ENCODE measurements at places on chromosomes 12 and 14.
A peak's percentile ranks its signal among the peaks of the same experiment; 100 is the strongest.

DNA sequence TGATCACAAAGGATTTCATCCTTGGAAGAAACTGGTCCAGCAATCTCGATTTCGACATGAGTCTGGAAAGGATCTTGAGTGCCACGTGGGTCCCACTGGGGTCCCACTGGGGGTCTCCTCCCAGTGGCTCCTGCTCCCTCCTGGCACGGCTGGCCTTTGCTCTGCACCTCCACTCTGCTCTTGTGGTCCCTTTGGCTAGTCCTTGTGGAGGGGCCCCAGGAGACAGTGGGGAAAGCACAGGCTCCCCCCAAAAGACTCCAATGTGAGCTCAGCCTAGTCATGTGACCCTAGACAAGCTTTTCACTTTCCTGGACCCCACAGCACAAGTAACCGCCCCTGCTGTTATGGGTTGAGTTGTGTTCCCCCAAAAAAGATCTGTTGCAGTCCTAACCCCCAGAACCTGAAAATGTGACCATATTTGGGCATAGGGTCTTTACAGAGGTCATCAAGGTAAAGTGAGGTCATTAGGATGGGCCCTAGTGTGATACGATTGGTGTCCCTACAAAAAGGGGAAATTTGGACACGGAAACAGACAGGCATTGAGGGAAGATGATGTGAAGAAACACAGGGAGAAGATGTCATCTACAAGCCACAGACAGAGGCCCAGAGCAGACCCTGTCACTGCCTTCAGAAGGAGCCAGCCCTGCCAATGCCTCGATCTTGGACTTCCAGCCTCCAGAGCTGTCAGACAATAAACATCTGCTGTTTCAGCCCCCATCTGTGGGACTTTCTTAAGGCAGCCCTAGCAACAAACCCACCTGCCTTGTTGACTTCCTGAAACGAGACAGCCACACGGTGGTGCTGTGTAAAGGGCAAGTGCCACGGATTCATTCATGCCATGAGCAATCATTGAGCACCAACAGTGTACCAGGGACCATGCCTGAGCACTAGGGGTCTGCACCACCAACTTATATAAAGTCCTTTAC, 23.8 kb upstream of the PPP2R5C start:
- no peak for DNase-seq

GRCh38 chr12:31853520-31853919, 105.7 kb upstream of the RESF1 start:
- no peak for DNase-seq

- DNase-seq, result peak; percentile 84
Observed at GRCh38 chr12:49198431-49199155, 9.7 kb upstream of the TUBA1A start.

DNA sequence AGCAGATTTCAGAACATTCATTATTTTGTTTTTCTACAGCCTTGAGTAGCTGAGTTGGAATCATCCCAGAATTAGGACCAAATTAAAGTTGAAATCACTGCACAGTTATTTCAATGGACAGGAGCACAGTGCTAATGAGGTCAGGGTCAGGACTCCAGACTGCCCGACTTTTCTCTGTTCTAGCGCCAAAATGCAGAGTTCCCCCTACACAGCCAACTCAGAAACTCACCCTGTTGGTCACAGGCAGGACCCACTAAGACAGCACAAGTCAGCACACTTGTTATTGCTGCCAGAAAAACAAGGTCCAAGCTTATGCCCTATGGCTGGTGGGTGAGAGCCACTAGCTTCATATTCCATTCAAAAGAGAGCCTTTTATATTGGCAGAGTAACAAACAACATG, 198.1 kb upstream of the KRR1 start:
- no peak for DNase-seq

- DNase-seq, result peak; percentile 86
Observed at GRCh38 chr12:51270067-51270950, at the start of gene SMAGP. SMAGP (minus strand) TSS chr12:51270415; CDS start chr12:51269278, 1,137 bp downstream.

DNA sequence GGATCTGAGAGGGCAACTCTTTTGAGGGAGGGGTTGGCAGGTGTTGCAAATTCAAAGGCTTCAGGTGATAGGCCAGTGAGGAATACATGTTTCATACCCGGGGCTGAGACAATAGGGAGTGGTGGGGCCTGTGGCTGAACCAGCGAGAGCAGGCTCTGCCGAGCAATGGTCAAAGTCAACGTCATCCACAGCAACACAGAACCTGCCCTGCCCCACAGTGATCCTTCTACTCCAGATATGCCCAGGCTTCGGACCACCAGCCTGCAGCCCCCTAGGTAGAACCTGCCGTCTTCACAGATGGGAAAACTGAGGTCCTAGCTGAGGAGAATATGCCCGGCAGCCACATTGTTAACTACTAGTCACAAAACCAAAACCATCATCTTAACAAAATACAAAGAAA, 4.1 kb downstream of the SERPINA1 start:
- DNase-seq, result no peak

- no peak for DNase-seq
Observed at GRCh38 chr14:90554341-90554740, 157.5 kb downstream of the CALM1 start.

DNA sequence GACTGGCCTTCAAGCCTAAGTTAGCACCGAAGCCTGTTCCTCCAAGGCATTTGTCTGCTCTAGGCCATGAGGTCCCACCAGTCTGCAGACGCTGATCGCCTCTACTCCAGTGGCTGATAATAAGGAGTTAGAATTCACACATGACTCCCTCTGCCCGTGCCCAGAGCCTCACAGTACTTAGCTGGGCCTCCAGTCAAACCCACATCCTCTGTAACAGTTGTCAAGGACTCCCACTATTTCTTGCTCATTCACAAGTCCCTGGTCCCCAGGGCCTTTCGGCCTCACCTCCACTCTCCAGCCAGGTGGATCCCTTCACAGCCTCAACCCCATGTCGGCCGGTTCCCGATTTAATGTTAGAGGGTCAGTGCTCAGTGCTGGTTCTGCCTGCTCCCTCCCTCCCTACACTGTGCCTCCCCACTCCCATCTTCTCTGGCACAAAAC, 6.3 kb upstream of the KRT5 start:
- no peak for DNase-seq

GRCh38 chr12:44405297-44405696, 470.8 kb downstream of the NELL2 start:
- no peak for DNase-seq

DNA sequence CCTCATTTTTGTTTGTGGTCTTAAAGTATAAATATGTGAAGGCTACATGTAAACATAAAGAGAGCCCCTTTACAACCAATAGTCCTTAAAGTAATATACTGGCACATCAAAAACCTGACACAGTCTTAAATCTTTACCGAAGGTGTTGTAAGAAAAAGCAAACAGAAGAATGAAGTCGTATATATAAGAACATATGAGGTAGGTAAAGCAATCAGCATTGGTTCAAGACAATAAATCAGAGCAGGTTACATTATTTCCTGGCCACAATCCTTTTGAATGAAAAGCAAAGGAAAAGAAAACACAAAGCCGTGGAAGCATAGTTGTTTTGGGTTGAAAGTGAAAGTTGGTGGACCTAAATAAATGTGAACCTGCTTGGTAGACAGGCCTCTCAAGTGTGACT, 183.7 kb upstream of the STXBP6 start:
- DNase-seq, result no peak

DNA sequence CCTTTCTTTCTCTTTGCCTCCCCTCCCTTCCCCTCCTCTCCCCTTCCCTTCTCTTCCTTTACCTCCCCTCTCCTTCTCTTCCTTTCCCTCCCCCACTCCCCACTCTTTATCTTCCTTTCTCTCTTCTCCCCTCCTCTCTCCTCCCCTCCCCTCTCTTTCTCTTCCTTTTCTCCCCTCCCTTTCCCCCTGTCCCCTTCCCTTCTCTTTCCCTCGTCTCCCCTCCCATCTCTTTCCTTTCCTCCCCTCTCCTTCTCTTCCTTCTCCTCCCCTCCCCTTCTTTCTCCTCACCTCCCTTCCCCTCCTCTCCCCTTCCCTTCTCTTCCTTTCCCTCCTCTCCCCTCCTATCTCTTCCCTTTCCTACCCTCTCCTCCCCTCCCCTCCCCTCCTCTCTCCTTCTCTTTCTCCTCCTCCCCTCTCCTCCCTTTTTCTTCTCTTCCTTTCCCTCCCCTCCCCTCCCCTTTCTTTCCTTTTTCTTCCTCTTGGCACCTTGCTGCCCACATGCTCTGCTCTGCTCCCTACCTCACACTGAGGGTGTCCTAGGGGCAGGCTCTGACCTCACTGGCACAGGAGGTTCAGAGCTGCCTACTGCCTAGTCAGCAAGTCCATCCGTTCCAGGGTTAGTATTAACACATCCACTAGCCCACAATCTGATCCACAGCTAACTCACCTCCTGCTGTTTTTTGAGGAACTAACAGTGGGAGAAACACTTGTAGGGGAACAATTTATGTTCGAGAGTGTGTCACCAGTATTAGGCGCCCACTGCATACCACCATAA, 101.0 kb downstream of the NUAK1 start:
- no peak for DNase-seq

DNA sequence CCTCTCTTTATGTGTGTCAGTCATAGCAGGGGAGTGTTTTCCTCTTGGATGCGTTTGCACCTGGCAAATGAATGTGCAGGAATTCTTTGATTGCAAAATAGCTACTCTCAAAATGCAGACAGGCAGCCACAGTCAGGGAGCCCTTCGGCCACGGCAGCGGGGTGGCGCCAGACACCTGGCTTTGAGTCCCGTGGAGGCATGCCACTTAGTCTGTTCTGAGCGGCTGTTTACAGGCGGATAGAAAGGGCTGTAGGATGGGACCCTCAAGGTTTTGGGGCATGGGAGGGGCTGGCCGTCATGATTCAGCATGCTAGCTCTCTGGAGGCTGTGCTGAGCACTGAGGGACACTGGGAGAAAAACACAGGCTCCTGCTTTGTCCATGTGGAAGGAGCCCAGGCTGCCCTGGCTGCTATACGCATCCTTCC, 117.1 kb downstream of the SLC25A47 start:
- DNase-seq, result peak; percentile 87

GRCh38 chr12:2460051-2460670, 334.6 kb upstream of the FKBP4 start:
- no peak for DNase-seq

GRCh38 chr12:62684570-62685295, 218.1 kb downstream of the MON2 start:
- no peak for DNase-seq

DNA sequence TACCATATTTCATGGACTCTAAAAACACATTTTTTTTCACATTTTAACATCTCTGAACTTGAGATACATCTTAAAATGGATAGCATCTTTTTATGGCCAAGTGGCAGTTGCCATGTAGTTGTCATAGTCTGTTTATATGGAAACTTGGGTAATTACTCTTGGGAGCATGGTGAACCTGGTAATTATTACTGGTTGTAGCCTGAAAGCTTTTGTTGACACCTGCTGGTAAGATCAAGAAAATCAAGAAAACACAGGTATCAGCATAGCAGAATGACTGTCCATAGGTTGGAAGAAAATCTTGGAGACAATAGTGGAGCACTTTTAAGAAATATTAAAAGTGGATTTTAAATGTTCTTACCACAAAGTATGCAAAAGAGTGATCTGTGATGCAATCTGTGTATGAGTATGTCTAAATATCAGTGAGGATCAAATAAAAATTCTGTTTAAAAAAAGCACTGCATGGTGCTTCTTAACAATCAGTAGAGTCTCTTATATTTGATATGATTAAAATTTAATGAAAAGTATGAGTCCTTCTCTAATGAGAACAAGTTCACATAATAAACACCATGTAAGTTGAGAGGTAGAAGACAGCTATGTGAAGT, 44.2 kb downstream of the TTC8 start:
- DNase-seq, result peak; percentile 56

DNA sequence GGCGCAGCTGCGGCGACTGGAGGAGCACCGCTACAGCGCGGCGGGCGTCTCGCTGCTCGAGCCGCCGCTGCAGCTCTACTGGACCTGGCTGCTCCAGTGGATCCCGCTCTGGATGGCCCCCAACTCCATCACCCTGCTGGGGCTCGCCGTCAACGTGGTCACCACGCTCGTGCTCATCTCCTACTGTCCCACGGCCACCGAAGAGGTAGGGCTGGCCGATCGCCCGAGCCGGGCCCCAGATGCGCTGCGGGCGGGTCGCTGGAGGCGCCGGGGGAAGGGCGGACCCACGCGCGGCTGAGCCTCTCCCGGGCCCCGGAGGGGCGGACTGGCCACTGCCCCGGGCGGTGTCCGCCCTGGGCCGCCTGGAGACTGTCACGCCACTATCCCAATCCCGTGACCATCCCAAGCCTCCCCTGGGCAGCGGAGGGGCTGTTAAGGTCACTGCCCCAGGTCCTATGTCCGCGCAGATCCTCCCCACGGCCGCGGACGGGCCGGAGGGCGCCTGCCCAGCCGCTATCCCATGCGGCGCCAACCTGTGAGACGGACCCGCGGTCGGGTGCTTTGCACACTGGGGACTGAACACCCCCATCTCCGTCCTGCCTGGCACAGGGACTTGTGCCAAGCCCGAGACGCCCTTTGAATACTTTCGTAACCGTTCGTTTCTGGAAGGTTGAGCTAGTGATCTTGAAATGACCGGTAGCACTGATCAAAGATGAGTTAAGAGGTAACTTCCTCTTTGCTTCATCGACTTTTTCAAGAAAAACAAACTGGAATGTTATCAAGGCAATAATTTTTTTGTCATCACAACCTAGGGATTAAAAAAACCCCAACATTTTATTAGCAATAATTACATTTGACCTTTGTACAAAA, 725 bp downstream of the CHPT1 start:
- DNase-seq, result peak; percentile 48

Measured in PC-3 (cell line).